ENCODE measurements at places on chromosomes 16 and 17.

- DNase-seq, result no peak
These were observed 248.8 kb upstream of the ELAC2 start for GRCh38 chr17:13266606-13267005.

- DNase-seq, result peak; percentile 21
These were observed 12.0 kb upstream of the MEOX1 start for GRCh38 chr17:43673516-43674323.

GRCh38 chr17:67532326-67532871 is 155.3 kb downstream of the PITPNC1 start:
- DNase-seq, result no peak

DNA sequence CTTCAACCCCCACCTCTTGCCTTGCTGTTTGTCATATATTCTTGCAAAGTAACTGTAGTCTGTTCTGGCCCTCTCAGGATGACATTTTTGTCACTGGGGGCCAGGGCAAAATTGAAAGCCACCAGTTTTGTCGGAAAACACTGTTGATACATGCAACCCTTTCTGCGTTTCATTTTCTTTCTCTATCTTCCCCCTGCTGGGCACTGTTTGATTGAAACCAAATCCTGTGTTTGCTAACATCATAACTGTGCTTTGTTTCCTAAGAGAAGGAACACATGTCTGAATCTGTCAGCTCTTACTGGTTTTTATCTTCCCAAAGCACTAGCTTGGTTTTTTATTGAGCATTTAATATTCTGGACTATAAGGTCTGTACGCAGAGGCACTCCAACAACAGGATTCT is 11.7 kb upstream of the CPPED1 start:
- DNase-seq, result no peak

DNA sequence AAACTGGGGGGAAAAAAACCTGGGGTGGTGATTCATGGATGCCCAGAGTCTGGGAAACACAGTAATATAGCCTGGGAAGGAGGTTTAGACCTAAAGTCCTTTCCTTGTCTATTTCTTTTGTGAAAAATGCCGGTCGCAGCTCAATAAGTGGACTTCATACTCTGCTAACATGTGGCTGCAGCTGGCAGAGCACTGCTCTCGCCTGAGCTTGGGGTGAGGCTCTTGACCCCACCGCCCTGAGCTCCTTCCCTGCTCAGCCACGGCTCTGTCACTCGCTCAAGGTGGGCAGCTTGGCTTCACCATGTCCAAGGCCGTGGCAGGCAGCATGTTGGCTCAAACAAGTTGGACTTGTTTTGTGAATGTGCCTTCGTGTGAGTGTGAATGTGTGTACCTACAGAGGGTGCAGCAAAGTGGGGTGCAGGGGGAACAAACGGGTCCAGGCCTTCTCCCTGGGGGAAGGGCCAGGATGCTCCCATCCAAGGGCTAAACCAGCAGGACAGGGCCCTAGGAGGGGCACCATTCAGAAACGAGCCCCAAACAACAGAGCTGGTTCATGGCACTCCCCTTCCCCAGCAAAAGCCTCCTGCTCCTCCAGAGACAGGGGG is 4.9 kb downstream of the FA2H start:
- no peak for DNase-seq

- no peak for DNase-seq
These were observed 221.1 kb downstream of the FTO start for GRCh38 chr16:53925107-53925410.

GRCh38 chr17:5896215-5896614 is 174.0 kb upstream of the WSCD1 start:
- DNase-seq, result no peak

GRCh38 chr16:46908540-46909372 is 24.6 kb downstream of the GPT2 start:
- DNase-seq, result peak; percentile 19

- DNase-seq, result no peak
These were observed 70.9 kb upstream of the N4BP1 start for GRCh38 chr16:48680881-48681280.

DNA sequence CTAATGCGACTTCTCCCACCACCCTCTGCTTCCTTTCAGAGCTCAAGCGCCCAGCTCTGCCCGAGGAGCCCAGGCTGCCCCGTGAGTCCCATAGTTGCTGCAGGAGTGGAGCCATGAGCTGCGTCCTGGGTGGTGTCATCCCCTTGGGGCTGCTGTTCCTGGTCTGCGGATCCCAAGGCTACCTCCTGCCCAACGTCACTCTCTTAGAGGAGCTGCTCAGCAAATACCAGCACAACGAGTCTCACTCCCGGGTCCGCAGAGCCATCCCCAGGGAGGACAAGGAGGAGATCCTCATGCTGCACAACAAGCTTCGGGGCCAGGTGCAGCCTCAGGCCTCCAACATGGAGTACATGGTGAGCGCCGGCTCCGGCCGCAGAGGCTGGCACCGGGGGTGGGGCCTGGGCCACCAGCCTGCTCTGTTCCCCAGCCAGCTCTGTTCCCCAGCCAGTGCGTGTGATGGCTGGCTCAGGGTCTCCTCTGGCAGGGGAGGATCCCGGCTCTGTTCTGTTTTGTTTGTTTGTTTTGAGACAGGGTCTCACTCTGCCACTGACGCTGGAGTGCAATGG is 18.7 kb downstream of the CRISPLD2 start:
- no peak for DNase-seq

GRCh38 chr17:38943607-38944006 is 18.2 kb downstream of the LASP1NB start:
- DNase-seq, result no peak

- no peak for DNase-seq
These were observed 526.0 kb downstream of the MAF start for GRCh38 chr16:79074541-79074940.

DNA sequence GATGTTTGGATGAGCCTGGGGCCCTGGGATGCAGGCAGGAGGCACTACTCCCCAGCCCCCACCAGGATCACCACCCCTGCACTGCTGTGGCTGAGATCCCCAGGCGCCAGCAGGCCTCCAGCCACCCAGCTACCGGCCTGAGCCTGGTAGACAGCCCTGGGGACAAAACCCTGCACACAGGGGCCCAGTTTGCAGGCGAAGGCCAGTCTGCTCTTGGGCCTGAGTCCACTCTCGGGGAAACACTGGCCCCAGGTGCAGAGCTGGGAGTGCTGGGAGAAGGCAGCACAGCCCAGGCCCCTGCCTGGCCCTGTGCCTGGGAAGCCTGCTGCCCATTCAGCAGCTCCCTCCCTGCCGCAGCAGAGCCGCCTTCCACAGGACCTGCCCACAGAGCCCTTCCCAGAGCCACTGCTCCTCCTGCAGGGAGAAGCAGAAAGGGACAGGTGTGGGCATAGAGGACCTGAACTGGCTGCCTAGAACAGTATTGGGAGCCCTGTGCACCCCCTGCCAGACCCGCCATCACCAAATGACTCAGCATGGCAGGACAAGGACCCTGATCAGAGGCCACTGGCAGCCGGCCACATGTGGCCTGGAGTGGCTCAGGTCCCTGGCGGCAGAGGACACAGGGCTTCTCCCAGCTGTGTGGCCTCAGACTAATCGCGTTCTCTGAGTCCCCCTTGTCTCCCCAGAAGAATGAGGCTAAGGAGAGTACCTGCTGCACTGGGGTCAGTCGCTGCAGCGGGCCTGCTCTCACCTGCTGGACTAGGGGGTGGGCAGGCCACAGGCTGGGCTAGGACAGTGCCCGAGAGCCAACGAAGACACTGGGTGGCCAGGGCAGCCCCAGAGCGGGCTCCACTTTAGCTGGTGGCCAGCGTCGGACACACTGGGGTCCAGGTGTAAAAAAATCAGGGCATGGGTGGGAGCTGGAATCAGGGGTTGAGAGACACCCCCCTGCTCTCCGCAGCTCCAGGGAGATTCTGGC is 10.7 kb downstream of the MSRB1 start:
- no peak for DNase-seq

DNA sequence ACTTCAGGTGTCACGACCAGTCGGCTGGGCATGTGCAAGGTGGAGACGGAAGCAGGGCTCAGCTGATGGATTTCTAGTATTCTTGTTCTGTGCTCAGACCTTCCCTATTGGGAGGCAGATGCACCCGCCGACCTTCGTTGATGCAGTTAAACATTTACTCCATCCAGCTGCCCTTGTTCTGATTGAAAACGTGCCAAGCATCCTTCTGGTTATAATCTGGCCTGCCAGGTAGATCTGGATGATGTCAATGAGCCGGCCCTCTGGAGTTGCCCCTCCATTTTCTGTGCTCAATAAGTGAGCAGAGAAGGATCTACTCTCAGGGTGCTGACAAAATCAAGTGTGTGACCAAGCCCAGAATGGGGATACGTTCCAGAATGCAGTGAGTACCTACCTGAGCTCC is 38.3 kb downstream of the CCDC182 start:
- no peak for DNase-seq

GRCh38 chr17:17784657-17785267 is 52.0 kb downstream of the SREBF1 start:
- no peak for DNase-seq

DNA sequence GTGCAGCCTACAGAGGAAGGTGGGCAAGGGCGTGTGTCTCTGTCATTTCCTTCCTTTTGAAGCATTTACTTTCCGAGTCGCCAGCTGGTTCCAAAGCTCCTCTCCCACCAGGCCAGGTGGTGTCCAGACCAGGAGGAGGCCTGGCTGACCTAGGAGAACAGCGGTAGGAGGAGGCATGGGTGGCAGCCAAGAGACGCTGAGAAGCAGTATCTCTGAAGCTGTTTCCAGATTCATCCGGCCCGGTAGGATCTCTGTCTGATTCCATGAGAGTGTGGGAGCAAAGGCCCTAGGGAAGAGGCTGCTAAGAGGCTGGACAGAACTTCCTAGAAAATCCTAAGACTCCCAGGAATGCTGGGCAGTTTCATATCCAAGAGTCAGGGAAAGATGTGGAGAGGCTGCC is 20.3 kb downstream of the MEOX1 start:
- DNase-seq, result no peak

DNA sequence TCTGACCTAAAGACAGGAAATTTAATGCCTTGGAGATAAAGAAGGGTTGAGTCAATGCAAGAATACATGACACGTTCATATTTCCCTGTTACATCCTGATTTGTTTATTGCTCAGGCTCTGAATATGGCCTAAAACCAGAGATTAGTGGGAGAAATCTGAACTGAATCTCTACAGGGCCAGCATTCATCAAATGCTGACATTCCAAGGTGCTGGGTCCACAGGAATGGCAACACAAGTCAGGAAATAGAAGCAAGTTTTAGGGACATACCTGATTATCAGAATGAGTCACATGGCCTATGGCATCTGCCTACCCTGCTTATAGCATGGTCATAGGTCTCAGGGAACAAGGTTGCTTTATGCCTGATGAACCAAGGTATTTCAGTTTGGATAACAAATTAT is 117.4 kb upstream of the CES5A start:
- DNase-seq, result no peak

- DNase-seq, result no peak
These were observed 14.9 kb upstream of the LYRM9 start for GRCh38 chr17:27907976-27908558.

- no peak for DNase-seq
These were observed 126.4 kb downstream of the C16orf78 start for GRCh38 chr16:49499869-49500610.

DNA sequence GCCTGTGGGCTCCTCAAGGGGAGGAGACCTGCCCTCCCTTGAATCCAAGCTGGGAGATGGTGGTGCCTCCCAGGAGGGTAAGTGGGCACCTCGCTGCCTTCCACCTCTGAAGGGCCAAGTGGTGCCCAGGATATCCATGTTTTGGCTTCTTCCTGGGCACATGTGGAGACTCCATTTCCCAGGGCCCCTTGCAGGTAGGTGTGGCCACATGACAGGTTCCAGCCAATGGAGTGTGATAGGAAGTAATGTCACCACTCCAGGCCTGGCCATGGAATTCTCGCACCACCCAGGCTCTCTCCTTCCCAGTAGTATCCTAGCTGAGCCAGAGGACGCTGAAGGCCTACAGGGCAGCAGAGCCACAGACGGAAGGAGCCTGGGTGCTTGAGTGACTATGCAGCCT is 17.6 kb upstream of the PEMT start:
- no peak for DNase-seq

GRCh38 chr16:31701734-31702133 is 171.9 kb upstream of the ZNF267 start:
- no peak for DNase-seq

DNA sequence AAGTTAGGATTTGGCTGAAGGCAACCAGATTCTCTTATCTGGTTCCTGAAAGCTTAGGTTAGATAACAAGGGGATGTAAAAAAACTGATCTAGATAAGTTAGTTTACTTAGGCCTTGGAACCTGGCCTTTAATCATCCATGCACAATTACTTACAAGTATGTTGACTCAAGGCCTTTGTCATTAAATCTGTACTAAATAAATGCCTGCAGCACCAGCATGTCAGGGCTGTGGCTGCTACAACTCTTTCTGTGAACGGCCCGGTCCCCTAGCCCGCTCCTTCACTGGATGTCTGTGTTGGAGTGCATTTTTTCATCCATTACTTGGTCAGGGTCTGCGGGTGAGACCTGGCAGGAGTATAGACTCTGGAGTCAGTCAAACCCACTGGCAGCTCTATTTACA is 48.4 kb upstream of the ALDH3A1 start:
- no peak for DNase-seq

DNA sequence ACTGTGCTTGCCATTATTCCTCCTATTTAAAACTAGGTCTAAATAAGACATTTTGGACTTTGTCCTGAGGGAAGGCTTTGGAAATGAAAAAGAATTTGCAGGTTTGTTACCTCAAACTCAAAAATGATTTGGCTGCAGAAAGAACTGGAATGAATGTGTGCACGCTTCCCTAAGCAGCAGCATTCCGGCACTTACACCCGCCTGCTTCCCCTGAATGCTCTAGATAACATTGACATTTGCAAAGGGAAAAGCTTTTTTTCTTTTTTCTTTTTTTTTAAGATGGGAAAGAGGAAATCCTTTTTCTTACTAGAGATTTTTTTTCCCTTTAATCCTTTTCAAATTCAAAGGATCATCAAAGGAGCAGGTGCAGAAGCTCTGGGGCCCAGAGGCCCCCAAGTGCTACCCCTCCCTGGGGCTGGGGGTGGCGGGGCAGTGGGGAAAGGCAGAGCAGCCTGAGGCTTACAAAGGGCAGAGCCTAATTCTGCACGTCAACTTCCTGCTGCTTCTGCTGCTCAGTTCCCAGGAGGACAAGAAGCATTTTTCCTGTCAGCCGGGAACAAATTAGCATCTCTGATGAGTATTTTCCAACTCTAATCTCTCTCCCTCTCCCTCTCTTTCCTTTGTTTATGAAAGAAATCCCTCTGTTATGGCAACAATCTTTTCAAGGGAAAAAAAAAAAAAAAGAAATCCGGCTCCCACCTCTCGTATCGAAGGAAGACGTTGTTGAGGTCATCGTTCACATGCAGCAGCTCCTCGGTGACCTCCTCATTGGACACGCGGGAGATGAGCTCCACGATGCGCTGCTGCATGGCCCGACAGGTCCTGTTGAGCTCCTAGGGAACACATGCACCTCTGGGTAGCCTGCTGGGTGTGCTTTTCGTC is 32.1 kb upstream of the SREBF1 start:
- DNase-seq, result no peak

GRCh38 chr17:45336390-45337182 is 19.8 kb upstream of the MAP3K14 start:
- DNase-seq, result no peak

- DNase-seq, result no peak
These were observed 67.1 kb downstream of the CLEC18A start for GRCh38 chr16:70018254-70018653.

GRCh38 chr16:24045641-24046040 is 209.9 kb downstream of the PRKCB start:
- no peak for DNase-seq

- no peak for DNase-seq
These were observed 27.0 kb downstream of the CDC27 start for GRCh38 chr17:47162013-47162622.

Measured in activated naive CD8-positive, alpha-beta T cell treated with anti-CD3 and anti-CD28 coated beads, Interleukin-2, amount 50 U/mL, for 16 hours (primary cell).